M059J (cell line): ENCODE measurements at places on chromosomes 5 and 9.

GRCh38 chr9:75715360-75715759 is 175.1 kb upstream of the PCSK5 start:
- DNase-seq = no peak

- no peak for DNase-seq
These were observed 77.6 kb downstream of the NEK6 start for GRCh38 chr9:124335320-124335707.

DNA sequence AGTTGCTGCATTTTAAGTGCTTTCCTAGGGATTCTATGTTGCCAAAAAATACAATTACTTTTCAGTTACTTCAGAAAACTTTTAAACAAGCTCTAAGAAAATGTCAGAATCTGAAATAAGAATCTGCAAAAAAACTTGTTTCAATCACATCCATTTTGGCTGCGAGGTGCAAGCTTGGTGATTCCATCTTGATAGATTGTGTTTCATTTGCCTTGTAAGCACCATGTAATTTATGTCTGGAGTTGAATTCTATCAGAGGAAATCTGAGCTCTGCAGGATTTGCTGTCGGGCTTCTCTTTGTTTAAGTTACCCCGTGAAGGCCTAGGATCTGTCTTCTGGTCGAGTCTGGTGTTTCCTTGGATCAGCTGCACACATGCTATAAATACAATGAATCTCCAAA is 40.4 kb upstream of the MAN2A1 start:
- no peak for DNase-seq

- DNase-seq = no peak
These were observed 12.3 kb upstream of the DPM2 start for GRCh38 chr9:127949827-127950512.

GRCh38 chr9:70911791-70912190 is 209.6 kb downstream of the TRPM3 start:
- DNase-seq = no peak

DNA sequence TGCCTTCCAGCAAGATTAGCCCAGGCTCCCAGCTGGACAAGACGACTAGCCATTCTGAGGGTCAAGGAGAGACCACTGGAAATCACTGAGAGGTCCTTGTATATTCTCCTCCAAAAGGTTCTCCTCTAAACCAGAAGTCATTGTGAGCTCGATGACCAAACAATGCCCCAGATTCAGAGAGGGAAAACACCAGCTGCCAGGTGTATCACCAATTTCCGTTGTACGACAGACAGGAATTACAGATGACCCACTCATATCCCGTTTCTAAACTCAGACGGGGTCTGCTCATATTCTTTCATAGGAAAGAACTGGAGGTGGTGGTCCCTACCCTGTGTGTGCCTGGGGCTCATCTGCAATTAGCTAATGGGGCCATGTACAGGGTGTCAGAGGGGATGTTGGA is 14.2 kb downstream of the FAXDC2 start:
- no peak for DNase-seq

DNA sequence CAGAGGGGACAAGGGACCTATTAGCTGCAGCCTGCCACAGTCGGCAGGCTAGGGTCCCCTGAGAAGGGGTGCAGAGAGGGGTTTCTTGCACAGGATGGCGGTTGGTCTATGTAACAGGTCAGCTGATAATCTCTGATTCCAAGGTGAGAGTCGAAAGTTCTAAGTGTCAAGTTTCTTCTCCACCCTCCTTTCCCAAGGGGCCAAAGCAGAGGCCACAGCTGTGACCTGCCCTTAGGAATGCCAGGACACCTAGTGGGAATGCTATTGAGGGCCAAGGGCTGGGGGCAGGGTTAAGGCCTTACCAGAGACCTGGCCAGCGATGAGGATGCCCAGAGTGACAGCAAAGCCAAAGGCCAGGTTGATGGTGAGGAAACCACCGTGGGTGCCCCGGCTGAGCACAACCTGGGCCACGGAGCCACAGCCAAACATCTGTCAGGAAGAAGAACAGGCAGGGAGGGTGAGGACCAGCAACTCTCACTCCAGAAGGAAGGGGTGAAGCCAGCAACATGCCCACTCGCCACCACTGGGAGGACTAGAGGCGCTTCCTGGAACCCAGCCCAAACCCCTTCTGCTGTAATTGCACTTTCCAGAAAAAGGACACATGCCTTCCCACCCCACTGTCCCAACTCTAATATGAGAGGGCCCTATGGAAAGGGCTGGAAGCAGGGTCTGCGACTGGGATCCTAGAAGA is 3.8 kb downstream of the AQP3 start:
- DNase-seq = no peak

DNA sequence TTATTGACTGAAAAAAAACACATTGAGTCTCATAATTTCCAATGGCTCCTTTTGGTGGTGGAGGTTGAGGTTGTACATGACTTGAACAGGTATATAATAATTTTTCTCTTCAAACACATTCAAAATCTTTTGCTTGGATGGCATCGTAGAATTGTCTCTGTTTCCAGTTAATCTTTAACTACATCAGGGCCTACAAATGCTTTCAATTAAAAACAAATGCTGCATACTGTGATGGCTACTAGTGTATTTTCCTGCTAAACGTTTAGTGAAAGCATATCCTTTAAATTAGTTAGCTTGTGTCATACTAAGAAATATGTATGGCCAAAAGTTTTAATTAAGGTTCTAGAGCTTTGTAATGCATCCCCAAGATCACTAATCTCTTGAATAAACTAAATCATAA is 313.8 kb downstream of the SLF1 start:
- DNase-seq = no peak

DNA sequence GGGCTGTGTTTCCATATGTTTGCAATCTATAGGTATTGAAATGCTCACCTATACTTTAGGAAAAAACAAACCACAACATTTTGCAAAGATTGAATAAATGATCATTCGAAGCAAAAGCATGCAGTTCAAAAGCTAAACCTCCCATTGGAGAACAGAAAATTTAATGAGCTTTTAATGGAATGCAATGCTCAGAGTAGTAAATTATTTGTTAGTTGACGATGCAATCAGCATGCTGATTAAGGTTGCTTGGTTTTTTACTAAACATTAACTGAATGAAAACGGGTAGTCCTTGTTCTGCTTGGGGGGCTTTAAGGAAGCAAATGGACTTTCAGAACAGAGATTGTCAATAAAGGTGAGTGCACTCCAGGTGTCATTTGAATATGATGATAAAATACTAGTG is 123.3 kb upstream of the TMEM161B start:
- peak; percentile 25 for DNase-seq

- DNase-seq = peak; percentile 26
These were observed 2118.6 kb upstream of the C9orf72 start for GRCh38 chr9:29691758-29692407.

DNA sequence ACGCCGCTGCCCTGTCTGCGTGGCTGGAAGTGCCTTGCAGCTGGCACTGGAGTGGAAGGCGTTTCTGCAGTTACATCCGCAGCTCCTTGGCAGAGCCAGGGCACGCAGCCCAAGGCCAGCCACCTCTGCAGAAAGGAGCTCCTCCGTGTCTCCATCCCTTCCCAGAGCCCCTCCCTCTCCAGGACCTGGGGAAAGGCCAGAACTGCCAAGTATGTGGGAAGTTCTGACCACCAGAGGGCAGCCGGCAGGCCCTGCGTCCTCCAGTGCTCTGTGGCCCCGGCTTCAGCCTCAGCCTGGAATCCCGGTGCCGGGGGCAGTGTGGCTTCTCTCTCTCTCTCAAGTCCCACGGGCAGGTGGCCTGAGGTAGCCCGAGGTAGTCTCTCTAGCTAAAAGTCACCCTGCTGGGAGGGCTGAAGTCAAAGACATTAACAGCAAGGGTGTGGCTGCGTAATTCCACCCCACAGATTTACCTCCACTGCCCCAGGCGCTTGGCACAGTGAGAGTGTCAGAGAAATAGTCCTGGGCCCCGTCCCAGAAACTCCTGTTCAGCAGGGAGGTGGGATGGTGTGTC is 101.7 kb upstream of the FCN2 start:
- peak; percentile 33 for DNase-seq

- no peak for DNase-seq
These were observed 138.4 kb upstream of the KIF2A start for GRCh38 chr5:62167561-62168057.

DNA sequence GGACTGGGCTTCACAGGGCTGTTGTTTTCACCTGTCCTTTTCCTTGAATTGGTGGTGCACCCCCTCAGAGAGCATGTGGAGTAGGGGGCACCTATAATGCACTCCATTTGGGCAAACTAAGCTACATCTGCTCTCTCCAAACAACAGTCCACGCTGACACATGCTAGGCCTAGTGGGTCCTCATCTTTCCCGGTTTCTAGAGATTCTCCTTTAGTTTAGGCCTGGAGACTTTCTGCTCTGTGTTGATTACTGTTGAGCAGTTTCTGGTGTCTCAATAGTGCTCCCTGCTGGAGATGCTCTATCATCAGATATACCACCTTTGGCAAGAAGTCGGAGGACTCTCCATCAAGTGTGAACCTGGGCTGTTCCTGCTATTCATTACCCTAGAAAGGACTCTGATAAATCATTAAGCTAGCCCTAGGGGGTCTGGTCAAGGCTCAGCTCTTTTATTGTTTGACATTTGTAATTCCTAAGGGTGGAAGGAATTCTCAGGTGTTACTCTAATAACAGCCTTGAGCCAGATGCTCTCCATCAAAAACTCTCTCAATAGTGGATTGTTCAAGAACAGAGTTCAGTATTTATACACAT is 64.0 kb upstream of the FYB1 start:
- peak; percentile 80 for DNase-seq

- no peak for DNase-seq
These were observed 2.3 kb upstream of the CYFIP2 start for GRCh38 chr5:157263496-157264090.

GRCh38 chr9:94874316-94874715 is 147.8 kb downstream of the AOPEP start:
- DNase-seq = peak; percentile 87
